ENCODE measurements at places on chromosomes 1 and 21.

GRCh38 chr1:47523835-47524215 is 86.0 kb downstream of the FOXD2 start:
- no peak for DNase-seq

- DNase-seq: peak; percentile 70
These were observed 19.6 kb downstream of the SLC27A3 start for GRCh38 chr1:153794624-153795329.

GRCh38 chr21:43208561-43209332 is 39.9 kb downstream of the CRYAA start:
- peak; percentile 33 for DNase-seq

GRCh38 chr1:219539645-219540254 is 73.2 kb downstream of the ZC3H11B start:
- DNase-seq: no peak

- no peak for DNase-seq
These were observed 816 bp downstream of the HYI start for GRCh38 chr1:43452789-43453441.

GRCh38 chr1:224492015-224492414 is 57.4 kb upstream of the WDR26 start:
- DNase-seq: no peak

DNA sequence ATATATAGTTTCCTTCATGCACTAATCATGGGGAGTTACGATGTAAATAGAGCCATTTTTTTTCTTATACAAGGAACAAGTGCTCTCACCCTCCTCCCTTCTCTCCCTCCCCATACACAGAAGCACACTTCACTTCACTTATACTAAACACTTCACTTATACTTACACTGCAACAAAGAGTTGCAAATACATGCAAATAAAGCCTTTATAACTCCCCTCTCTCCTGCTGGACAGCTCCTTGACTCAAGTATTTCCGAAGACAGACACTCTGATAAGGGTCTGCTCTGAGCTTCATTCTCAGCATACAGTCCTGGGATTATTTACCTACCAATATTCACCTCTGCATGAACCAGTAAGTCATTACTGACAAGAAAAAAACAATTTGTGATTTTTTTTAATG is 35.6 kb upstream of the ERG start:
- no peak for DNase-seq

DNA sequence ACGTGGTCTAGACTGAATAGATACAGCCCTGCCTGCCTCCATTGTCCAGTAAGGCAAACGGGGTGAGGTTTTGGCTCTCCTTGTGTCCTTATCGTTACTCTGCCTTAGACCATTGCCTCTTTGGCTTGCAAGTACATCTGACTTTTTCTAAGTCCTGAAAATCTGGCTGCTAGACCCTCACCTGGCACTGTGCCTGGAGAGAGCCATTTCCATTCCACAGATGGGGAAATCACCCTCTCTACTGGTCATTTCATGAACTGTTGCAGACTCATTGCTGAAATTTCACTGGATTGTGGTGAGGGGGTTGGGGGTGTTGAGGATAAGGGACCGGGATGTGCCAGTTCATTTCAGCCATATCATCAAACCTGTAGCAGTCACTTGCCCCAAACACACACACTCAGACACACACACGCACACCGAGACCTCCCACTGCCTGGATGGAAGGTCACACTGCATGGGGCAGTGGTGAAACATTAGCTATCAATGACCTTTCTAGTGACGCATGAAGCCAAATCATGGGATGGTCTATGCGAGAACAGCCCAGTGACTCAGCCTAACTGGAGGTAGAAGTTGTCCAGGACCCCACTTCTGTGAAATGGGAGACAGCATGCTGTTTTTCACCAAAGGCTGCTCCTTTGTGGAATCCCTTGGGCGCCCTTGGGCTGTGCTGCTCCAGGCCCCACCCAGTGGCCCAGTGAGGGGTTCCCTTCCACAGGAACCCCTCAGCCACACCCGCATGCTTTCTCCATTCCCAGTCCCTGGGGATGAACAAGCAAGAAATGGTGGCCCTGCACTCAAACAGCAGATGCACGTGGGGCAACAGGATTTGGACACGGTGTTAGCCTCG is 34.9 kb upstream of the VASH2 start:
- DNase-seq: no peak

DNA sequence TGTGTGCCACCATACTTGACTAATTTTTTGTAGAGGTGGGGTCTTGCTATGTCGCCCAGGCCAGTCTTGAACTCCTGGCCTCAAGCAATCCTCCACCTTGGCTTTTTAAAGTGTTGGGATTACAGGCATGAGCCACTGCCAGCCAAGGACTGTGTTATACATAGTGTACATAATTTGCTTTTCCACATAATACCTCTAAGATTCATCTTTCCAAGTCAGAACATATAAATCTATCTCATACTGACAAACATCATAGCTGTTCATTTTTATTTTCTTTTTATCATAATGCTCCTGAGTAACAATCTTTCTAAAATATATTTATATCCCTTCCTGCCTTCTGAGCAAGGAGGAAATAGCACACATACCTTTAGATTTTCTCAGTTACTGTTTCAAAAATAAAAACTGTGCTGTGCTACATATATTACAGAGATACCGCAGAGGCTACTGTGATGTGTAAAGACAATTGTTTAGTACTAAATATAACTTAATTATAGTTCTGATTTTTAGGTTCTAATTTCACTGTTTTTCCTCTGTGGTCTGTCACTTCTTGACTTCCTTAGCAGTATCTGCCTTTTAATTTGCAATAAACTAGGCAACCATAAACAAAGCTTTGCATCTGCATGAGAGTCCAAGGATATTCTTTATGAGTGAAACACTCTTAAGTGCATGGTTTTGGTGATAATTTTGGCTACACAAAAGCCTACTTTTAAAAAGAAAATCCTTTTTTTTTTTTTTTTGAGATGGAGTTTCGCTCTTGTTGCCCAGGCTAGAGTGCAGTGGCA is 59.3 kb downstream of the EYA3 start:
- DNase-seq: no peak

- DNase-seq: peak; percentile 39
These were observed 690.4 kb downstream of the USP25 start for GRCh38 chr21:16420031-16420724.

DNA sequence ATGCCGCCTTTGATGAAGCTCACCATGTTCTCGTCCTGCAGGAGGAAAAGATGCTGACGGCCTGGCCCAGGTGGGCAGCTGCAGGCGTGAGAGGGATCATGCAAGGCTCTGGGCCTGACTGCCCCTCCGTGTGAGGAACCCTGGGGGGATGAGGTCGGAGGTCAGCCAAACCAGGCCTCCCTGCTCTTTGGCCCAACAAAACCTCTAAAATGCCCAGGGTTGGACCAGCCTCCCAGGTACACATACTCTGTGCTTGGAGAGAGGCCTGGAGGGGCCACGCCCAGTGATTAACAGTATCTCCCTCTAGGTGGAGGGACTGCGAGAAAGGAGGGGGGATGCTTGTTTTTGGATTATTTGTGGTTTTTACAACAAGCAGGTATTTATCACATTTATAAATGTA is 21.1 kb downstream of the TTC39A start:
- no peak for DNase-seq

DNA sequence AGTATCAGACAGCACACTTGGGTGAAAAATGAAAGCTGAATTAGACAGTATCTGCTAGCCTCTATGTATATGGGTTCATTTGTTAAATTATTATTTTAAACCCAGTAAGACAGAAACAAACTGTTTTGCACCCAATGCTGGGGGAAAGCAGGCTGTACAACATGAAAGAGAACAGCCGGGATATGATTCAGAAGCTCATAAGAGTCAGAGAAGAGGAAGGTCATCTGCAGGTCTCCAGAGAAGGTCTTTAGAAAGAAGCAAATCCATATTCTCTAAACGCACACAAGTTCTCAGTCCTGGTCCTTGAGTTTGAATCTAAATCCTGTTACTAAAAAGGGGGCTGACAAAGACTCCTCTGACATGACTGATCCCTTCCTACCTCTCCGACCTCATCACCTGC is 155.1 kb downstream of the SIPA1L2 start:
- no peak for DNase-seq

- no peak for DNase-seq
These were observed 297.2 kb downstream of the TGFB2 start for GRCh38 chr1:218642033-218642948.

DNA sequence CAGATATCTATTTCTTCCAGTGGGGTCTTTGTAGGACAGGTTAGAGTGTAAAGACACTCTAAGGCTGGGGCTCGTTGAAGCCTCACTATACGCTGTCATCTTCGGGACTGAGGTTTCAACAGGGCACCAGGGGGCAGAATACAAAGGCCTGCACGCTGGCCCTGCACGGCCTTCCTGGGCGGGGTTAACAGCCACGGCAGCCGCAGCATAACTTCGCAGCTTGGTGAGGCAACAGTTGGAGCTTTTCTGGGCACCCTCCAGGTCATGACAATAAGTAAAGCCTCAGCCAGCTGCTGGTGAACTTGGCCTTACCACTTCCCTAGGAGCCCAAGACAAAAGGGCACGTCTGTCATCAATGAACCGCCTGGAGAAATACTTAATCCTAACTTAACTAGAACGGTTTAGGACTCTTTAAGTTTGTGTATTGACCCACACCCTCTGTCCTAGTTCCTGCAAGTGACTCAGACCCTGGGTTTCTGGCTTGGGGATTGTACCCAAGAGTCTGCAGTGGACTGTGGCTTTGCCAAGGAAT is 2.3 kb upstream of the RUNX1 start:
- peak; percentile 88 for DNase-seq

GRCh38 chr1:10514490-10515235 is 39.9 kb downstream of the PEX14 start:
- no peak for DNase-seq

GRCh38 chr1:155966135-155966534 is 12.2 kb downstream of the ARHGEF2 start:
- no peak for DNase-seq

GRCh38 chr1:94325377-94326302 is 88.3 kb upstream of the ARHGAP29 start:
- no peak for DNase-seq

DNA sequence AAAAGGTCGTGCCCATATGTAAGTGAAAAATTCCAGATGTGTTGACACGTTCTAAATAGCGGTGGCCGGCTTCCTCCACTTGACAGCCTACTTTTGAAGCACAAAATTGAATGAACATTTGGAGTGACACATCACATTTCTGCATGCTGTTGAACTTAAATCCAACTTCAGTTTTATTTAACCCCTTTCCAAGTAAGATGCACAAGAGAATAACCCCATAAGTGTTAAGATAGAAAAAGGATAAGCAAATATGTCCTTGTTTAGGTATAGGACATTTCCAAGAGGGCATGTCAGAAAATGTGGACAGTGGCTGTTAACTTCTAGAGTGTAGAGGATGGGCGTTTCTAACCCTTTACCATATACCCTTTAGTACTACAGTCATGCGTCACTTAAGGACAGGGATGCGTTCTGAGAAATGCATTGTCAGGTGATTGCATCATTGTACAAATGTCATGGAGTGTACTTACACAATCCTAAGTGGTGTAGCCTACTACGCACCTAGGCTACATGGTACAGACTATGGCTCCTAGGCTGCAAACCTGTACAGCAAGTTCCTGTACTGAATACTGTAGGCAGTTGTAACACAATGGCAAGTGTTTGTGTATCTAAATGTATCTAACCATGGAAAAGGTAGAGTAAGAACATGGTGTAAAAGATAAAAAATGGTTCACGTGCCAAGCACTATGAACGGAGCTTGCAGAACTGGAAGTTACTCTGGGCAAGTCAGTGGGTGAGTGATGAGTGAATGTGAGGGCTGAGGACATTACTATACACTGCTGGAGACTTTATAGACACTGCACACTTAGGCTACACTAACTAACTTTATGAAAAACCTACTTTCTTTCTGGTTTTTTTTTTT is 9.3 kb upstream of the FAM89A start:
- no peak for DNase-seq

DNA sequence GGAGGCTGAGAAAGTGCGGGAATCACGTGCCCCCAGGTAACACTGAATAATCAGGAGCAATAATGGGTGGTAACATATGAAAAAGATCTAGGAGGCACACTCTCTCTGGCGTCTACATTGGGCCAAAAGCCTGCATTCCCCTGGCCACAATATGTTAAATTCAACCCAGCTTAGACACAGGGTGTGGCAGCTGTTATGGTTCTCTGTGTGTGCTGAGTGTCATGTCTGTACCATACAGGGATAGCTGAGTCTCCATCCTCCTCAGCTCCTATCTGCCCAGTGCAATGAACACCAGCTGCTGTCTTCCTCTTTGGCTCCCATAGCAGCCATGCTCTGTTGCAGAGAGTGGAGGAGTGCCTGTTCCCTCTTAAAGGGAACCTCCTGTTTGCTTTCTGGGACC is 14.3 kb downstream of the S100A11 start:
- DNase-seq: no peak

- no peak for DNase-seq
These were observed 63.4 kb upstream of the BCL10 start for GRCh38 chr1:85339656-85340399.

- no peak for DNase-seq
These were observed 46.3 kb downstream of the SLC30A10 start for GRCh38 chr1:219882096-219882495.

DNA sequence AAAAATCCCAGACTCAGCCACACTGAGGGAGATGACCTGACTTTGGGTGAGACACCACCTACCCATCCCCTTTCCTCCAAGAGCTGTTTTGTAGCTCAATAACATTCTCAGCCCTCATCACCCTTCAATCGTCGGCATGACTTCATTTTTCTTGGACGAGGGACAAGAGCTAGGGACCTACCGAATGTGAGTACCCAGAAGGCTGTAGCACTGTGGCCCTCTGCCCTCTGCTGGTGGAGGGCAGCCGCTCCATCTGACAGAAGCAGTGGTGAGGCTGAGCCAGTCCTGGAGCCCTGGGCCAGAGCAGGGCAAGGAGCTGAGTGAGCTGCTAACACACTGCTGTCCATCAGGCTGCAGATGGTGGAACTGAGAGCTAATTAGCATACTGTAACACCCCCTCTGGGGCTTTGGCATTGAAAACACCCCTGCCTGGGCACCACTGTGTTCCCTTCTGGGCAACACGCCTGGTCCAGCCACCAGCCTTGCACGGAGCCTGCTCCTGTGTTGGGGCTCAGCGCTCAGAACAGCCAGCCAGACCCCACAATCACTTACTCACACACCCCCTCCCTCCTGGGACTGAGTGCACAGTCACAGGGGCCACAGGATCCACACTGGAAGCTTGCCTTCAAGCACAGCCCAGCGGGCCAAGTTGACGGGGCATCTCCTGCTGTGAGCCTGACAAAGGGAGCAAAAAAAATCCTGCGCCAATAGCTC is 18.3 kb upstream of the ALPL start:
- no peak for DNase-seq

GRCh38 chr21:26865857-26866256 is 20.6 kb upstream of the ADAMTS1 start:
- DNase-seq: no peak

Data from upper lobe of left lung (tissue), 6 donors.